ENCODE measurements at places on chromosomes 1 and 21.

GRCh38 chr1:84000954-84001495 is 2.1 kb upstream of the TTLL7 start:
- no peak for DNase-seq

GRCh38 chr1:9225411-9225785 is 9.2 kb upstream of the H6PD start:
- no peak for DNase-seq

- no peak for DNase-seq
Measured at GRCh38 chr1:76054359-76054758, 20.2 kb upstream of the ST6GALNAC3 start.

- DNase-seq, result no peak
Measured at GRCh38 chr1:61058483-61059245, 23.7 kb upstream of the NFIA start.

- DNase-seq, result no peak
Measured at GRCh38 chr21:38467374-38467773, 30.9 kb downstream of the ERG start.

DNA sequence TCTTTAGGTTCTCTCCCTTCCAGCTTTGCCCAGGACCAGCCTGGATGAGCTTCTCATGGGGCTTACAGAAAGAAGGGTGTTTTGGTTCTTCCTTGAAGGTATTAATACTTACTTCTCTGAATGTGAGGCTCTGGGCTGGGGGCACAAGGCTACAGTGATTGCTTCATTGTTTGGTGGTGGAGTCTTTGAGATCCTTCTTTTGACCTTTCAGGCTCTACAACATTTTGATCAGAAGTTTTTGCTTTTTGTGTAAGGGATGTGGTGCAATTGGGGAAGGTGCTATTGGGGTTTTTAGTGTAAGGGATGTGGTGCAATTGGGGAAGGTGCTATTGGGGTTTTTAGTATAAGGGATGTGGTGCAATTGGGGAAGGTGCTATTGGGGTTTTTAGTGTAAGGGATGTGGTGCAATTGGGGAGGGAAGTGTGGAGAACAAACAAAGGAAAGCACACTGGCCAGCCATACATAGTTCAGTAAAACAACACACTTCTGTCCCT is 103.6 kb upstream of the IVNS1ABP start:
- no peak for DNase-seq

DNA sequence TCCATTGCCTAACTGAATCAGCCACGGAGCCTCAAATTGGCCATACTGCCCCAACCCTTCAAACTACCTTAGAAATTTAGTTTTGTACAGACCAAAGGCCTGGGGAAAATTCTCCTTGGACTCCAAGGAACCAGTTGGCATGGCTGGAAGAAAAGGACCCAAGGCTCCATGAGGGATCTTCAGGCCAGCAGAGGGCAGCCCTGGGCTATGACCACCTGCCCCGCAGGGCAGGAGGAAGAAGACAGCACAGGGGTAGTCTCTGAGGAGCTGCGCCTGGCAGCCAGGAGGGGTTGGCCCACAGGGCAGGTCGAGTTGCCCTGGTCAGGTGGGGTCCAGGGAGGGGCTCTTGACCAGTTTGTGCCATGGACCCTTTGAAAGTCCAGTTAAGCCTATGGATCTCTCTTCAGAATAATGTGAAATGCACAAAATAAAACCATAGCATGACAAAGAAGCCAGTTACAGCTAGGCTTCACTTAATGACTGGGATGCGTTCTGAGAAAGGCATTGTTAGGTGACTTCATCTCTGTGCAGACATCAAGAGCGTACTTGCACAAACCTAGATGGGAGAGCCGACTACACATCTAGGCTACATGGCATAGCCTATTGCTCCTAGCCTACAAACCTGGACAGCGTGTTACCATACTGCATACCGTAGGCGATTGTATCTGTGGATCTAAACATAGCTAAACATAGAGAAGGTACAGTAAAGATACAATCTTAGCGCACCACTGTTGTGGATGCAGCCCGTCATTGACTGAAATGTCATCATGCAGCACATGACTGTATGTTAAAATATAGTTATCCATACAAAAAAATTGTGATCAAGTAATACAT is 26.1 kb downstream of the CACNA1S start:
- DNase-seq, result peak; percentile 81

- DNase-seq, result no peak
Measured at GRCh38 chr1:203462878-203463277, 12.7 kb upstream of the PRELP start.

DNA sequence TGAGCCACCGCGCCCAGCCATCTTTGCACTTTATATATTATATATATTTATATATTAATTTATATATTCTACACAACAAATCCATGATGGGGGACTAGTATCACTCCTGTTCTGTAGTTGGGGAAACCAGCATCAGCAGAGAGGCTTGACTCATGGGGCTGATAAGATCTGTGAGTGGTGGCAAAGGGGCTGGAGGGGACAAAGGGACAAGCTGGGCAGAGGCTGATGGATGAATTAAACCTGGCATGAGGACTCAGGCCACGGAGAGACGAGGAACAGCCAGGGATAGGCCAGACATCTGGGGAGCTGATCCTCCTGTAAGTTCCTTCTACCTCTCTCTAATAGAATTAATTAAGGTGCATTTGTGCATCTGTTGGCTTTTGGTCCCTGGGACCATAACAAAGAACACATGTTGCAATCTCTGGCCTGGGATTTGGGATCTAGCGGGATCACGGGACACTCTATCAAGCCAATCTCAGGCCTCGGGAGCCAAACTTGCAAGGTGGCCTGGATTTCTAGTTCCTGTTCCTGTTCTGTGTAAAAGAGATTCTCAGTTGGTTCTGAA is 7.6 kb downstream of the CNR2 start:
- no peak for DNase-seq

DNA sequence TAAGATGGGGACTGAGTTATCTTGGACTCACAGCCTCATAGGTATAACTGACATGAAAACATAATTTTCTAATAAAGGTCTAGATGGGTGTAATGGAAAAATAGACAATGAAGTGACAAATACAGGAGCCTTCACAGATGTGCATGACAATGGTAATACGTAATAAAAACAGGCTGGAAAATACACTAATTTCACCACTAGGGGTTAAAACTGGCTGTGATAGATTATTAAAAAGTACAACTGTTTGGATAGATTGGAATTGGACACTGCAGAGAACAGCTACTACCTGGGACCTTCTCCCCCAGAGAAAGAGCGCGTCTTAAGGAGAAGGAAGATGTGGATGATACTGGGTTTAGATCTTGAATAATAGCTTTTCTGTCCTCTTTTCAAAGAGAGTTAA is 9.8 kb downstream of the KAZN start:
- no peak for DNase-seq

DNA sequence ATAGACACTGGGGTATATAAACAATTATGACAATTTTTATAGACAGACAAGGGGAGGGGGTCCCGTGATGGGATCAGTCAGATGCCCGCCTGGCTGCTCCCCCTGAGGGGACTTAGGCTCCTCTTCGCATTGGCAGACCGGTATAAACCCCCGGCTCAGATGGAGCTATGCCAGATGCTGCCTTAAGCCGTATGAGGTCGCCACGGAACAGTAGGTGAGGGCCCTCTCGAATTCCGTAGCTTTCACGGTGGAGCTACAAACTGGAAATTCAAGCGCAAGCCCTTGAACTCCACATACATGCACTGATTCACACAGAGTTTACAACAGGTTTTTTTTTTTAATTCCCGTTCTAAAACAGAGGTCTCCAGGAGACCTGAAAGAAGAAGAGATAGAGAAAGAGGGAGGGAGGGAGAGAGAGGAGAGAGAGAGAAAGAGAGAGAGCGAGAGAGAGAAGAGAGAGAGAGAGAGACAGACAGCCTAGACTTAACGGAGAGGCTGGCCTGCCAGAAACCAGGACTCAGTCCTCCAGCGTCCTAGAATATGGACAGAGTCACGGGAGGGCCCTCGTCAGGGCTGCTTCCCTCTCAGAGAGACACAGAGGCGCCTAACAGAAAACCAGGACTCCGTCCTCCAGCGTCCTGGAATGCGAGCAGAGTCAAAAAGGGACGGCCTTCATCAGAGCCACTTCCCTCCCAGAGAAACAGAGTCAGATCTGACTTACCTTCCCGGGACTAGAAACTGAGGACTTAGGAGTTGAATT is 24.4 kb upstream of the TMEM54 start:
- no peak for DNase-seq

GRCh38 chr1:33338440-33339211 is 17.7 kb upstream of the A3GALT2 start:
- peak; percentile 61 for DNase-seq

DNA sequence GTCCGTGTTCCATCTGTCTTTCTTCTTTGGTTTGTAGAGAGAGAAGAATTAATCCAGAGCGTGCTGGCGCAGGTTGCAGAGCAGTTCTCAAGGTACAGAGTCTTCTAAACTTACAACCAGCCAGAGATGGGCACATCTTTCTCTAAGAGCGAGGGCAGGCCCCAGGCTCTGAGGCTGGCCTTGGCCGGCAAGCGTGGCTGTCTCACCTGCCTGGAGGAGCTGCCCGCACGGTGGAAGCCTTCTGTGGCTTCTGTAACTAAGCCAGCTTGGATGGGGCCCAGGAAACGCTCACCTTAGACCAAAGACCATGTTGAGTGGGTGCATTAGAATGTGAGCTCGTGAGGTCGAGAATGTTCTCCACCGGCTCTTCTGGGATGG is 78.6 kb downstream of the PDE9A start:
- DNase-seq, result no peak

DNA sequence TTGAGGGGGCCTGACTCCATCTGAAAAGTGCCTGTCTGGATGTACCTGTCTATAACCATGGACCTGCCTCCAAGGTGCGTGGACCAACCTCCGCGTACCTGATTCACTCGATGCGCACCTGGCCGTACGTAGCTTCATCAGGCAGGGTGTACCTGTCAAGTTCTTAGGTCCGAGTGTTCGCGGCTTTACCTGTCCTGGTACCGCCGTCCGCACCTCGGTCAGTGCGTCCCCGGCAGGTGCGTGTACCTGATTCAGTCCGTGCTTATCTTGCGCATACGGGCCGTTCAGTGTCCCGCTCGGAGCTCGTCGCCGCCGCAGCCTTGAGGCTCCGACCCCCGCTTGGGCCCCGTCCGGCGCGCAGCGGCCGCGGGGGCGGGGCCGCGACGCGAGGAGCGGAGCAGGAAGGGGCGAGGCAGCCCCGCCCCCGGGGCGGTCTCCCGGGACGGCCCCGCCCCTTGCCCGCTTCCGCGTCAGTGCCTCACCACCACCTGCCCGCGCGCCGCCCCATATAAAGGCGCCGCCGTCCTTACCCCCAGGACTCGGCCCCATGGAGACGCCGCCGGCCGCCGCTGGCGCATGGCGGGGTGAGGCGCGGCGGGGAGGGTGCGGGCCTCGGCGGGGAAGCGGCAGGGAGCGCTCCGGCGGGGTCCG is at the start of gene ZC3H12A:
Gene ZC3H12A, plus strand, starts transcription at position 535 of the 651 bp plus-strand sequence. CDS start 917 bp downstream, outside the sequence.
- peak; percentile 98 for DNase-seq

GRCh38 chr1:204383163-204383904 is 23.6 kb upstream of the PLEKHA6 start:
- DNase-seq, result no peak
